ENCODE measurements at places on chromosomes 5 and 9.
A peak's percentile ranks its signal among the peaks of the same experiment; 100 is the strongest.

DNA sequence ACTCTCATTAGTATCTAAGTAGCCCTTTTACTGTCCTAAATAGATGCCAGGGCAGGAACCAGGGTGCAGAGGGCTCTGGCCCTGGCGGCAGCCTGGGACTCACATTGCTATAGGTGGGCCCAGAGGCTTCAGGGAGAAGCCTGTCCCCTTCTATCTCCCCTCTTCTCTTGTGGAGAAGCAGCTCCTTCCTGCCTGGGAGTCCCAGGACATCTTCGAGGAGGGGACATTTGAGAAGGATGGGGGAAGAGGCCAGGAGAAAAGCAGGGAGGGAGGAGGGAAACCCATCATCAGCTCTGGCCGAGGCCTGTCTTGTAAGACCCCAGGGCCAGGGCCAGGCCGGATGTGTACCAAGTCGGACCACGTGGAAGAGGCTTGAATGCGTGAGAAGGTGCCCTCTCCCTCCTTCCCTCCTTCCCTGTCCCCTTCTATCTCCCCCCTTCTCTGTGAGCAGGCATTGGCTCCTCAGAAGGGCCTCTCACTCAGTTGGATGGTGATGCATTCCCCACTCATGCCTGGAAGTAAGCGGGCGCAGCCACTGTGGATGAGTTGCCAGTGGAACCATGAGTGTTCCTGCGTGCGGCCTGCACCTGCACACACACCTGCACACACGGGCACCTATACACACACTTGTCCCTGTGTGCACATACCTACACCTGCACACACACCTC lies 20.7 kb upstream of the LPCAT1 start:
- no peak for DNase-seq

- DNase-seq: peak; percentile 77
These were observed 19.2 kb downstream of the KCTD16 start for GRCh38 chr5:144189800-144190429.

- no peak for DNase-seq
These were observed 248.8 kb downstream of the NNT start for GRCh38 chr5:43851741-43852140.

DNA sequence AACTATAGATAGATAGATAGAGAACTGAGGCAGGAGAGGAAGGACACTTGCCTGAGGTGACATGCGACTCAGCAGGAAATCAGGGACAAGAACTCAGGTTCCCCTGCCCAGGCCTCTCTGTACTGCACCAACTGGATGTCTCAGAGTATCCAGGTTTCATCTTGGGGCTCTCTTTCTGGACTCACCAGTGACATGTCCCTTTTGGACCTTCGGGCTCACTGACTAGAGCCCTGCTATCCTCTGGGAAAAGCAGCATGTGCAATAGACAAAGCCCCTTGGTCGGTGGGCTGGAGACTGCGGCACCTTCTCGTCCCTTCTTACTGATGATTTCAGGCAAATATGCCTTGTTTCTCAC lies 104.5 kb downstream of the RGS3 start:
- no peak for DNase-seq

DNA sequence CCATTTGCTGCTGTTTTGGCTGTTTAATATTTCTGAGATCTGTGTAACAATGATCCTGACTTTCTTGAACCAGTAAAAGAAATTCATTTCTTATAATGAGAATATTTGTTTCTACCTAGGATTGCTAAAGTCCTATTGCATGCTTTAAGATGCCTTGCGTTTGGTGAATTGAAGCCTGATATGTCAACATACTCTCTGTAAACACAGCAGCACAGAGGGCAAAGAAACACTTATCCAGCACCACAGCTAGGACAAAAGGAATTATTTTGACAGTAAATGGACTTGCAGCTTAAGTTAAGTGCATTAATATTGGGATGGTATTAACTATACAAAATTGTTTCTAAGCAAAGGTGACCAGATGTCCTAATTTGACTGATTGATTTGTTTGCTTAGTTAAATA lies 2031.2 kb upstream of the CDH6 start:
- no peak for DNase-seq

GRCh38 chr5:93583768-93584595 lies 960 bp downstream of the NR2F1 start:
- DNase-seq: peak; percentile 56

DNA sequence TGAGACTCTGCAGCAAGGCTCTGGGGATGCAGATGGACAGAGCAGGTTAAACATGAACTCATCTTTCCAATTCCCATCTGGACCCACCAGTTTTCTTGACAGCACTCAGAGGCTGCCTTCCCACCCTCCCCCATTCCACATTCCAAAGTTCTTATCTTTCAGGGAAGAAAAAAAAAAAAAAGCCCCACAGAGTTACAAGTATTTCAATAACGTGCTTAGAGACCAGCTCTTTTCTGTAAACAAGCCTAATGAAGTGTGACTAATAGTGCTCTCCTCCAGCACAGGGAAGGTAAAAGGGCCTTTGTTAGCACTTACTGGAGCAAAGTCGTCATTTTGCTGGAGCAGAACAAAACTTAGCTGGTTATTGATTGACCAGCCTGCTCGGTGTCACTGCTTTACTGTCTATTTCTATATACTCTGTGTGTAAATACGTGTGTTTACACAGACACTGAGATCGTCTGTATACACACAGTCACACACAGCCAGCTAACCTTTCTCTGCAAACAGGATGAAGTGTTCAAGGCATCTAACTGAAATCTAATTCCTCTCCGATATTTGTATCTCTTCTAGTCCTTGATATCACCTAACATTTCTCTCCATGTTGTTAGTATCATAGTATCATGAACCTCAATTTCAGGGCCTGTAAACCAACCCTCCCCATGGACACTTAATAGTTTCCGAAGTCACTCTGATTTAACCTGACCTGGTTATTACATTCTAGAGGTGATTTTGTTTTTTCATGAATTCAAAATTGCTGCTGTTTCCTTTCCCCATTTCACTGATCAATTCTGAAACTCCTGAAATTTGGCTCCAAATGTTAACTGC lies 84.9 kb downstream of the ZNF608 start:
- DNase-seq: no peak

DNA sequence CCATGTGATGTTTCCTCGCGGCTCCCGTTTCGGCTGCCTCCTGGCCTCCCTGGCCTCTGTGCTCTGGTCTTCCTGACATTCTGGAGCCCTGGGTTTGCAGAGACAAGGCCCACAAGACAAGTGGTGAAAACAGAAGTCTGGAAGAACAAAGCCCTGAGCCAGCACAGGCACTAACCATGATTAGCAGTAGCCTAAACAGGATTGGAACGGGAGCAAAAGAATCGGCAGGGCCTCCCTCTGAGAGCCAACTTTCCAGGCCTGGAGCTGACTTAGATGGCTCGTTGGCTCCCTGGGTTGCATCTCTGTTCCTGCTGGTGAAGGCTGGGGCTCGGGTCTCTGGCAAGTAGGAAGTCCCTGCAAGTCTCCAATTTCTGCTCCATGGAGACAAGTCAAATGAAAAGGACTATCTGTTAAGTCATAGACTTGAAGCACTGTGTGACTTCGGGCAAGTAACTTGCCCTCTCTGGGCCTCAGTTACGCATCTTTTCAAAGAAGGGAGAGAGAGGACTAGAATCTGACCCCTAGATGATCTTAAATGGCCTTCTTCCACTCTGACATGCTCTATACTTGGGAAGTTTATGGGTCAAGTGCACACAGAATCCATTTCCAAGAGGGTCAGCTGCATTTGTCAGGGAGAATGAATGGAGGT lies 3.3 kb downstream of the COL27A1 start:
- DNase-seq: no peak

DNA sequence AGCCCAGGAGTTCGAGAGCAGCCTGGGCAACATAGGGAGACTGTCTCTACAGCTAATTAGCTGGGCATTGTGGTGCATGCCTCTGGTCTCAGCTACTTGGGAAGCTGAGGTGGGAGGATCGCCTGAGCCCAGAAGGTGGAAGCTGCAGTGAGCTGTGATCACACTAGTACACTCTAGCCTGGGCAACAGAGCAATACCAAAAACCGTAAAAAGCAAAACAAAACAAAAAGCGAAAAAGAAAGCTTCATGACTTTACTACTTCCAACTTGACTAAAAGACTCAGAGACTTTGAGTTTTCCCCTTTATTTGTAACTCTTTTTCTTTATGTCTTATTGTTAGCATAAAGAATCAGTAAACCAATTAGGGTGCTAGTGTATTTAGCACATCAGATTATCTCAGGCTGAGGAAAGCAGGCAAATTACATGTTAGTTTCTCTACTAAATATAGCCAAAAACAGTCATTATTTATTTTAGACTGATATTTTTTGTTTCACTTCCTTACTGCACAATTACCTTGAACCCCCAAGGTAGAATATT lies 5.4 kb downstream of the RAD17 start:
- DNase-seq: no peak

- DNase-seq: peak; percentile 63
These were observed 1.2 kb downstream of the SEMA4D start for GRCh38 chr9:89496645-89497256.

- no peak for DNase-seq
These were observed 16.7 kb downstream of the ABO start for GRCh38 chr9:133258061-133259015.

GRCh38 chr9:18173923-18174322 lies 300.0 kb upstream of the ADAMTSL1 start:
- no peak for DNase-seq

- no peak for DNase-seq
These were observed 571 bp downstream of the PPIC start for GRCh38 chr5:123035918-123036390.

GRCh38 chr5:174735498-174736330 lies 11.3 kb downstream of the MSX2 start:
- DNase-seq: no peak

DNA sequence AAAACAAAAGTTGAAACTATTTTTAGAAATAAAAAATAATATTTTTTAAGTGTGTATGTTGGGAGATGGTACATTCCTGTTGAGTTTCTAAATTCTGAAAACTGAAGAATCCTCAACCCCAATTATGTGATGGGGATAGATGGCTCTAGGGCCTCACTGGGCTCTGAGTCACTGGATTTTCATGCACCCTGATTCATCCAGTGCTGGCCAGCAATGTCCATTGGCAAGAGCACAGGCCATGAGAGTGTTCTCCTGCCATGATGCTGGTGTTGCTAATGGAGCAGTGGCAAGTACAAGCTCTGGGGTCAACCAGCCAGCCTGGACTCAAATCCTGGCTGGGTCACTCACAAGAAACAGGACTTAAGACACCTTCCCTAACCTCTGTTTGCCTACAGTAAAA lies 23.3 kb downstream of the SMIM23 start:
- no peak for DNase-seq

DNA sequence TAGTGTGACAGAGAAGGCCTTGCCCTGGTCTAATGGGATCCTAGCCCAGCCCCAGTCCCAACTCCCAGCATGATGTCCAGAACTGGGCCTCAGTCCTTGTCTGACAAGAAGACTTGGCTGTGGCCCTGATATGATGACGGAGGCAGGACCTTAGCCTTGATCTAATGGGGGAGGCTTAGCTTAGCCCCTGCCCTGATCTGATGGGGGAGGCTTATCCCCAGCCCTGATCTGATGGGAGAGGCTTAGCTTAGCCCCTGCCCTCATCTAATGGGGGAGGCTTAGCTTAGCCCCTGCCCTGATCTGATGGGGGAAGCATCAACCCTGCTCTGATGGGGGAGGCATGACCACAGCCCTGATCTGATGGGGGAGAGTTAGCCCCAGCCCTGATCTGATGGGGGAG lies 3.7 kb downstream of the PKN3 start:
- no peak for DNase-seq

DNA sequence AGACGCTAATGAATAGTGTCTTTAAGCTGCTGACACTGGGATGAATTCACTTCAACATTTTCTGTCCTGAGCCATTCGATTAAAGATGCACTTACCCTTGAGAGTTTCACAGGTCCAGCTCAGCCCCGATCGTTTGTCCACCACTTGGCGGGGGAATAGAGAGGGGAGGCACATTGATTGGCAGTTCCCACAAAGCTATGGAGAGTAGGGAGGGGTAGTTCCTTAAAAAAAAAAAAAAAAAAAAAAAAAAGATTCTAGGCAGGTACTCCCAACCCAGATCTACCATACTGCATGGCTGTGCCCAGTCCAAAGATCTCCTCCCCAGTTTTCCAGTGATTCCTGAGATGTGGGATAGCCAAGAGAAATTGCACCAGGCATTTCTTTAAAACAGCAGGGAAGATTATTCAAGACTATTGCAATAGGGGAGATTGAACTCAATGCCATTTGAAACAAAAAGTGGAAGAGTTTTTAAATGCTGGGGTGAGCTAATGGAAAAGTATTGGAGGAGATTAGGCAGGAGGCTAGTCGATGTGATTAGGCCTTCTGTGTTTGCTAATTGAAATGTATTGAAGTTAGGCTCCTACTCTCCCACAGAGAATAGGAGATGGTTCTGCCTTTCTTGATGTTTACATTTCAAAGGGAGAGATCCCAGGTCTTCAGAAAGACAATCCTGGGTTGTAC lies 2217.4 kb upstream of the WWC1 start:
- no peak for DNase-seq

DNA sequence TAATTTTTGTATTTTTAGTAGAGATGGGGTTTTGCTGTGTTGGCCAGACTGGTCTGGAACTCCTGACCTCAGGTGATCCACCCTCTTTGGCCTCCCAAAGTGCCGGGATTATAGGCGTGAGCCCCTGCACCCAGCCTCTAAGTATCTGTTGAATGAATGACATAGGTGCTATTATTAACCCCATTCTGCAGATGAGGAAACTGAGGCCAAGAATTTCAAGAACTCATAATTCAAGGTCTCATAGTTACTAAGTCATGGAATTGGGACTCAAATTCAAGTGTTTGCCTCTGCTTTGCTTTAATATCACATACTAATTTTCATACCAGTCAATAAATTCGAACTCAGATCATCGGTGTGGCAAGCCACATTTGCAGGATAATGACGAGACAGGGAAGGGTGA lies 1.9 kb downstream of the KIF20A start:
- DNase-seq: no peak

DNA sequence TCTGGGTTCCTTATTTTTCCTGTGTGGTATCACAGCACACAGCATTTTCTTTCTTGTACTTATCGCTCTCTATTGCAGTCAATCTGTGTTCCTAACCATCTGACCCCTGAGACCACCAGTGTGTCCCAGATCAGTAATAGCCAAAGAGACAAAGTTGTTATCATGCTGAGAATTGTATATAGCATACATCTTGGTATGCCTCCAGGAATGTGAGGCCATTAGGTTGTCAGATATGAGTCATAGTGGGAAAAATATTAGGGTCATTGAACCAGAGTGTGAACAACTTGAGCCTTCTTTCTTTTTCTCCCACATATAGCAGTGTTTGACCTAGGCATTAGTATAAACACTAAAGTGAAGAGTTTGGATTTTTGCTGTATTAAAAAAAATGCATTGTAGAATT lies 106.3 kb downstream of the NDUFAF2 start:
- DNase-seq: no peak

DNA sequence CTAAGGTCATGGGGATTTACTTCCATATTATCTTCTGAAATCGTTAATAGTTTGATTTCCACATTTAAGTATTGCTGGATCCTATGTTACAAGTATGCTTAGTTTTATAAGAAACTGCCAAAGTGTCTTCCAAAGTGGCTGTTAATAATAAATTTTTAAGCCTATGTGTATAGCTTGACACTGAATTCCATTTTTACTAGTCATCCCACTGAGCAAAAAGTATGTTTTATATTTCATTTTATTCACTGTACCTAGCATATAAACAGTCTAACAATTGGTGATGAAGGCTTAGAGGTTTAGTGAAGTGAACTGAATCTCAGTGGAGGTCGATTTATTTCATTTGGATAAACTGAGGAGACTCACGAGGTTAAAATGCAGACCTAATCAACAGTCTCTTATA lies 174.6 kb downstream of the ADAMTS6 start:
- no peak for DNase-seq

GRCh38 chr9:113585085-113585442 lies 121.5 kb downstream of the RGS3 start:
- no peak for DNase-seq
